ENCODE measurements at places on chromosomes 5 and 9.

DNA sequence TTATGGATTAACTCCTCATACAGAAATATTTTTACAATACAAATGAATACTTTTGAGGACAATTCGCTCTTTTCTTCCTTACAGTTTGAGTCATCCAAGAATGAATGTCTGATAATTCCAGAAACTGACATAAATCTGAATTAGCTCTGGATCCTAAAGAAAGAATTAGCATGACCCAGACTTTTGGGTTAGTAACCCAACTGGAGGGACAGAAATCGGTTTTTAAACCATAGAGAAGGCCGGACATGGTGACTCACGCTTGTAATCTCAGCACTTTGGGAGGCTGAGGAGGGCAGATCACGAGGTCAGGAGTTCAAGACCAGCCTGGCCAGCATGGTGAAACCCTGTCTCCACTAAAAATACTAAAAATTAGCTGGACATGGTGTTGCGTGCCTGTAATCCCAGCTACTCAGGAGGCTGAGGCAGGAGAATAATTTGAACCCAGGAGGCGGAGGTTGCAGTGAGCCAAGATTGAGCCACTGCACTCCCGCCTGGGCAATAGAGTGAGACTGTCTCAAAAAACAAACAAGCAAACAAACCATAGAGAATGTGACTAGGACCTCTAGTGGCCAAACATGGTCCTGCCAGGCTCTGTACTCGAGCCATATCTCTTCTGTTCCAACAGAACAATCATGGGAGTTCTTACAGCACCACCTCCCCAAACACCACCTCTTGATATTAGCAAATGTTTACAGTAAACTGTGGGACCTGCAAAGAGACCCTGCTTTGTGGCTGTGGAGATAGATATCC lies 44.8 kb downstream of the LURAP1L start:
- no peak for DNase-seq

DNA sequence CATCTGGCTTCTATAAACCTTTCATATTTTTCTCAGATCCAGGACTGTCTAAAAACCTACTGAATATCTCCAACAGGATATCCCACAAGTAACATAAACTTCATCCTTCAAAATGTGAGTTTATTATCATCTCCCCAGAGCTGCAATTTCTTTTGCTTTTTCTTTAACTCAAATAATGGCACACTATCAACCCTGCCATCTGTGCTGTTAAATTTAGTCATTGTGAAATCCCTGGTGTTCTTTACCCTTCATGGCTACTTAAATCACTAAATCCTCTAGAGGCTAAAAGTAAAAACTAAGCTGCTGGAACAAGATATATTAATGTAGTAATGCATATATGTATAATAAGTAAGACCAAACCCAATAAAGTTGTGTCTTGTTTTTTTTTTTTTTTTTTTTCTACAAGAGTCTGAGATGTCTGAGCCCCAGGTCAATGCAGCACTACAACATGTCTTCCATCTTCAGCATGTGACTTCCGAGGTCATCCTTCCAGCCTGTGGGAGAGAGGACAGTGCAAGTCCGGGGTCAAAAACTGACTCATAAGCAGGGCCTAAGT lies 362.9 kb downstream of the ADGRV1 start:
- no peak for DNase-seq

DNA sequence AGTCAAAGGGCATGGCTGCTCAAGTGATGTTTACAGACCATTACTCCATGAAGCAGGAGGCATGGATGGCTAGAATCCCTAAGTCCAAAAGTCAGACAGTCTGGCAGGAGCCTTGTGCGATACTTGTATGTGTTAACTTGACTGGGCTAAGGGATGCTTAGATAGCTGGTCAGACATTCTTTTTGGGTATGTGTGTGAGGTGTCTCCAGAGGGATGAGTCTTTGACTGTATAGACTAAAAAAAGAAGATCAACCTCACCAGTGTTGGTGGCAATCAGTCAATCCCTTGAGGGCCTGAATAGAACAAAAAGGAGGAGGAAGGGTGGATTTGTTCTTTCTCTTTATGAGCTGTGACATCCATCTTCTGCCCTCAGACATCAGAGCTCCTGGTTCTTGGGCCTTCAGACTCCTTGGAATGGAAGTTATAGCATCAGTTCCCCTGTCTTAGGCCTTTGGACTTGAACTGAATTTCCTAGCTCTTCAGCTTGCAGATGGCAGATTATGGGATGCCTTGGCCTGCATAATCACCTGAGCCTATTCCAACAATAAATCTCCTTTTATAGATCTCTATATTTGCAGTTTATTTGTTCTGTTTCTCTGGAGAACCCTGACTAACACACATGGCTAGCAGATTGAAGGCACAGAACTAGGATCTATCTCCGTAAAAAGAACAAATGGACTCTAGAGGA lies 9.7 kb upstream of the HSPB3 start:
- no peak for DNase-seq

GRCh38 chr9:133332381-133332730 lies 3.6 kb downstream of the SURF6 start:
- DNase-seq = no peak

DNA sequence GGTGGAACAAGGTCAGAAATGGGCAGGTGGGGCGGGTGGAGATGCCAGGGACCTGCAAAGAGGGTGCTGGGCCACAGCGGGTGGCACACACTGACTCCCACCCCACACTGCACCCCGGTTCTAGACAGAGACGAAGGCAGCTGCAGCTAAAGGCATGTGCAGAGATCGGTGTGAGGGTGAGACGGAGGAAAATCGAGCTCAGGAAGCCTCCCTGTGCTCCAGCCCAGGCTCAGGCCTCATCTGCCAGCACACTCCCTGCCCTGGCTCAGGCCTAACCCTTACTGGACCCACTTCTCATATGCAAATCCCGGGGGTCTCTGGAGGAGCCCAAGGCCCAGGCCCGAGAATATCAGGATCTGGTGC lies 130.8 kb upstream of the PPP1R26 start:
- DNase-seq = no peak

DNA sequence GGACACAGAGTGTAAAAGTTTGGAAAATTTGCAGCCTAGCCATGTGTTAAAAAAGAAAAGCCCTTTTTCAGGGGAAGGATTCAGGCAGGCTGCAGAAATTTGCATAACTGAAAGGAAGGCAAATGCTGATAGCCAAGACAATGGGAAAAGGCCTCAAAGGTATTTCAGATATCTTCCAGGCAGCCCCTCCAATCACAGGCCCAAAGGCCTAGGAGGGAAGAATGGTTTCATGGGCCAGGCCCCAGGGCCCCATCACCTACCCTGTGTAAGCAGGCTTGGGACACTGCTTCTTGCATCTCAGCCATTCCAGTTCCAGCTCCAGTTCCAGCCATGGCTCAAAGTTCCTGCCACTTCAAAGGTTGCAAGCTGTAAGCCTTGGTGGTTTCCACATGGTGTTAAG lies 4.8 kb downstream of the S100Z start:
- no peak for DNase-seq

DNA sequence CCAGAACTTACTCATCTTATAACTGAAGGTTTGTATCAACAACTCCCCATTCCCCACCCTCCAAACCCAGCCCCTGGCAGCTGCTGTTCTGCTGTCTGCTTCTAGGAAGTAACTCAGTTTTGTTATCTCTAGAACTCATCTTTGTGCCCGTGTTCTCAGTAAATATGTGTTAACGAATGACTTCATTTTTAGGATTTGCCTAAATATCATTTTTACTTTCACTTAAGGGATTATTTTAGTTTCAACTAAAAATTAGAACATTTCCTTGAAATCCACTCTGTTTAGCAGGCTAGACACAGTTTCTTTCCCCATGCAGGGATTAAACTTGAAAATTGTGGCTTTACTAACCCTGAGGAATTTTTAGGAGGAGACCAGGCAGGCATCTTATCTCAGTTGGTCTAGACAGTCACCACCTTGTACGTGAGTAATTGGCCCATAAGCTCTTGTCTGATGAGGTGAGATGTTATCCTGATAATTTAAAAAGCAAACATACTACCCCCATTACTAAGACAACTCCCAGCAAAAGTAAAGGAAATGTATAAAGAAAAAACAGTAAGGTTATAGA lies 68.2 kb upstream of the TNFAIP8 start:
- DNase-seq = no peak

DNA sequence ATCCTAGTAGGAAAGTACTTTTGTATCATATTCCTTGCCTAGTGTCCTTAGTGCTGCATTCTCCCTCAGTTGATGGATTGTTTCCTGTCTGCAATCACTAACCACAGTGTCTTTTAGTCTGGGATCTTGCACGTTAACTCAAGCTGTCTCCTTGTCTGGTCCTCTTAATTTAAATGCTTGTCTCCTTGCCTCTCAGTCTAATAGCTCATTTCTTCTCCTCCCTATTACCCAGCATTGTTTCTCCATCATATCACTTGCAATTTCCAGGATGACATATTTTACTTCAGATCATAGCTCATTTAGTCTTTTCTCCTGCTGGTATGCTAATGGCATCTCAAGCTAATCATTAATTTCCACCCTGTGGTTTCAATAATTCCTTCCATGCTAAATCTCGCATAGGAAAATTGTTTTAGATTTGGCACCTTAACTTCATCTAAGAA lies 2052.0 kb upstream of the C9orf72 start:
- peak; percentile 50 for DNase-seq

DNA sequence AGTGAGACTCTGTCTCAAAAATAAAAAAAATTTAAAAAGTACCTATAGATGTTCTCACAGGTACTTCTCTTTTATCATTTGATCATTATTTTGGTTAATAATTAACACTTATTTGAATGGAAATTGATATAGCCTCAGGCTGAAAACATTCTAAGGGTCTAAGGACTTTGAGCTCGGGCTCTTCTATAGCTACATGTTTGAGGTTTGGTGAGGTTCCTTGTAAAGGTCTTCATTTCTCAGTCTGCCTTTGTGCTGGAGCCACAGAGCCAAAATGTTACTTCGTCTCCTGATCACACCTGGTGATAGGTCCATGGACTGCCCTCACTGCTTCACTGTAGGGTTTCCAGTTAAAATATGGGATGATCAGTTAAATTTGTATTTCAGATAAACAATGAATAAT lies 22.6 kb downstream of the ARHGEF37 start:
- DNase-seq = no peak

- DNase-seq = no peak
Measured at GRCh38 chr5:138909734-138910133, 34.6 kb upstream of the LRRTM2 start.
